Daoy (cell line): ENCODE measurements at places on chromosomes 5 and 9.
A peak's percentile ranks its signal among the peaks of the same experiment; 100 is the strongest.

DNA sequence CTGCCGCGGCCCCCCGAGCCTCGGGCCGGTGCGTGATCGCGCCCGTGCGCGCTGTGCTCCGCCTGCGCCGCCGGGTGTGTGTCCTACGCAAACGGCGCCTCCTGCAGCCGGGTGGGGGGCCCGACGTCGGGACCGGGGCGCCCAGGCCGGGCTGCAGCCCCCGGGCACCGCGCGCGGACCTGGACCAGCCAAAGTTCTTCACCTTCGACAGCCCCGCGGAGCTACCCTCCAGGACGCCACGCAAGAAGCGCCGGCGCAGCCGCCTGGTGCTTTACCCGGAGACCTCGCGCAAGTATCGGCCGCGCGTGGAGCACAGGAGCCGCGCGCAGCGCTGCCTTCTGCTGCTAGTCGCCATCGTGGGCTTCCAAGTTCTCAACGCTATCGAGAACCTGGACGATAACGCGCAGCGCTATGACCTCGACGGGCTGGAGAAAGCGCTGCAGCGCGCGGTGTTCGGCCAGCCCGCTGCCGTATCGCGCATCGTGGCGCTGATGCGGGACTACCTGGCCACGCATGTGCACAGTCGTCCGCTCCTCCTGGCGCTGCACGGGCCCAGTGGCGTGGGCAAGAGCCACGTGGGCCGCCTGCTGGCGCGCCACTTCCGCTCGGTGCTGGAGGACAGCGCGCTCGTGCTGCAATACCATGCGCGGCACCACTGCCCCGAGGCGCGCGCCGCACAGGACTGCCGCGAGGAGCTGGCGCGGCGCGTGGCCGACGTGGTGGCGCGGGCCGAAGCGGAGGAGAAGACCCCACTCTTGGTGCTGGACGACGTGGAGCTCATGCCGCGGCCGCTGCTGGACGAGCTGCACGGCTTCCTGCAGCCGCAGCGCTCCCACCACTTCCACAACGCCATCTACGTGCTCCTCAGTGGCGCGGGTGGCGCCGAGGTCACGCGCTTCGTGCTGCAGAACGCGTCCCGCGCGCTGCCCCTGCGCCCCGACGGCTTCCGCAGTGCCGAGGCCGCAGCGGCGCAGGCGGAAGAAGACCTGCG is 1.5 kb downstream of the TOR4A start:
- DNase-seq: no peak

DNA sequence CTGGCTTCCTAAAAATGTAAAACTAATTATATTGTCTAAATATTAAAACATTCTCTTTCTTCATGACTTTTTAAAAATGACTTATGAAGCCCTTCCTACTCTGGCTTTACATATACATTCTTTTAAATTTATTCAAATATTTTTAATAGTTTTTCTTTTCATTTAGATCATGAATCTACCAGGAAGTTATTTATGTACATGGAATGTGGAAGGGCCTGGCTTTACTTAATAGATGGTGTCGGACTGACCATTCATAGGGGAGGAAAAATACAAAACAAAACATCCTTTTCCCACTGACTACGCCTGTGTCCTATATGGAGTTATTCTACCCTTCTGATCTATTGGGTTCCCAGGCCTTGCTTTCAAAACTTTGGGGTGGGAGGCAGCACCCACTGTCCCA is 129.8 kb downstream of the MACROH2A1 start:
- peak; percentile 25 for DNase-seq

DNA sequence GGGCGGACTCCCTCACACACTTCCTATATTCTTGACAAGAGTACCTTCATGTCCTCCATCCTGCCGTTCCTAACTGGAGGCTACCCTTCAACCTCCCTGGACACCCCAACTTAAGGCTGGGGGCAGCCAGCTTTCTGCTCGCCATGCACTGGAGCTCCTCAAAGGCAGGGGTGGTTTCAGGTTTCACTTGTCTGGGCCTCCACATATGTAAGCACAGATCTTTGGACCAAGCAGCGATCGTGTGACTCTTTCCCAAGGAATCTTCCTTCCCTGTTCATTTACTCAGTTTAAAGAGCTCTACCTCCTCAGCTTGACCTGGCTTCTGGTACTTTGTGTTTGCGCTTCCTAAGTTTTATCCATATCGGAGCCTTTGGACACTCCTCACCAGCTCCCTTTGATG is 34.2 kb upstream of the TRPC7 start:
- peak; percentile 13 for DNase-seq

- DNase-seq: no peak
Observed at GRCh38 chr9:91972076-91972626, 22.1 kb upstream of the ROR2 start.
